ENCODE measurements at places on chromosomes 13 and 19.

DNA sequence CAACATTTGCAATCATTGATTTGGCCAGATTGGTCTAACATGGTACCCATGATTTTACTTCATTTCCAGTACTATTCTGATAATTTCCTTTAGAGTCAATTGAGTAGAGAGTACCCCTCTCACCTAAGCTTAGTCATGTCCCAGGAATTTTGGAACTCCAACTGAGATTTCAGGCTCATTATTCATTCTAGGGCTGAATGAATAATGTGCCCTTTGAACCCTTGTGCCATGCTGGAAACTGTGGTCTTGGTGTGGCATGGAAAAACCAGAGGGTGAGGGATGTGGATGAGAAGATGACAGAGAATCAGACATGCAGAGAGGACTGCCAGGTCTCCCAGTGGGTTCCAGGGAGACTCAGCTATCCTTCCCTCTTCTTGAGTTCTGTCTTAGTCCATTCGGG, 30.2 kb downstream of the ITM2B start:
- no peak for DNase-seq

DNA sequence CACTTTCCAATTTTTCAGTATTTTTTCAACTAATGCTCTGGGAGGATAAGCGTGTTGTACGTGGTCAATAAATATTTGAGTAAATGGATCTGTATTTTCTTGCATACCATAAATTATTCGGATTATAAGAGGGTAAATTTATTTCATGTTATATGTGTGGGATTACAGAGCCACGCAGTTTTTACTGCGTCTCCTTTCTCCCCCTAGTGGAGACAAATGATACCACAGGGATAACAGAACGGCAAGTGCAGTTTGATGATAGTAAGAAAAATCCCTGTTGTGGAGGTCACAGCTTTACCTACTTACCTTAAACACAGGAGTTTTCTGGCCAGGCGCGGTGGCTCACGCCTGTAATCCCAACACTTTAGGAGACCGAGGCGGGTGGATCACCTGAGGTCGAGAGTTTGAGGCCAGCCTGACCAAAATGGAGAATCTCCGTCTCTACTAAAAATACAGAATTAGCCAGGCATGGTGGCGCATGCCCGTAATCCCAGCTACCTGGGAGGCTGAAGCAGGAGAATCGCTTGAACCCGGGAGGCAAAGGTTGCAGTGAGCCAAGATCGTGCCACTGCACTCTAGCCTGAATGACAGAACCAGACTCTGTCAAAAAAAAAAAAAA, 16.8 kb downstream of the MBD3L2B start:
- peak; percentile 38 for DNase-seq

GRCh38 chr19:35519291-35519690, 5.8 kb upstream of the DMKN start:
- DNase-seq, result no peak

GRCh38 chr13:57632276-57633140, 964 bp downstream of the PCDH17 start:
- peak; percentile 24 for DNase-seq

GRCh38 chr13:27967736-27968315, 1.3 kb downstream of the CDX2 start:
- peak; percentile 32 for DNase-seq

DNA sequence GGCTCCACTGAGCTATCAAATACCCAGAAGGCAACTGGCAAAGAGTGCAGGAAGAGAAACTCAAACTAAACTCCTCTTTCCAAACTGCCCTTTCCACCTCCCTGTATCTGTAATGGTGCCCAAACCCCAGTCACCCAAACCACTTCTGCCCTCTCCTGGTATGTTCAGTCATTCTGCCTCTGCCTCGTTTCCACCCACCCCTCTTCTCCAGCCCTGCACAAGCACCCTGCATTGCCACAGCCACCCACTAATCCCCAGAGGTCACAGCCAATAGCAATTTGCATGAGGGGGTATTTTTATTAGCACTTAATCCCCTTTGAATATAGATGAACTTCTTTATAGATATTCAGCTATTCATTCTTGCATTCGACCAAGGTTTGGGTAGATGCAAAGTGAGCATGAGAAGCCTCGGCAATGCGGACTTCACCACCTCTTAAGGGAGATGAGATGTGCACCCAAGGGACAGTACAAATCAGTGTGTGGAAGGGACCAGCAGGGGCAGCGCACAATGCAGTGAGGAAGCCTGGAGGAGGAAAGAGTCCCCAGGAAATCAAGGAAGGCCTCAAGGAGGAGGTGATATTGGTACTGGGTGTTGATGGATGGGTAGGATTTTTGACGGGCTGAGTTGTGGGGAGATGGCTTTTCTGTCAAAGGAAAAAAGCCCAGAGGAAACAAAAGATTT, 12.4 kb downstream of the TMEM272 start:
- peak; percentile 62 for DNase-seq

DNA sequence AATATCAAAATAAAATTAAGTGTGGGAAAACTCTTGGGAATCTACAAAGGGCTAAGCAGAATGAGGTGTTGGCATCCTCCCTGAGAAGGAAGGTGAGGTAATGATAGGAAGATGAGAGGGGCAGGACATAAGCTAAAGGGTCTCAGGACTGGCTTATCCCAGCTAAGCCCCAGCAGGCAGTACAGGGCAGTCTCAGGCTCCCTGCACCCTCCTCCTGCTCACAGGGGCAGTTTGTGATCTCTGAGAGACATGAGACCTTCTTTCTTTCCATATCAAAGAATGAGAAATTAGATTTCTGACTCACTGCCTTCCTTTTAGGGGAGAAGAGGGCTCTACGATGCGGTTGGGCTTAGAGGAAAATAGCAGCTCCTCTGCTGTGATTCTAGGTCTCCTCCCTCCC, 571.0 kb downstream of the IRS2 start:
- DNase-seq, result no peak

DNA sequence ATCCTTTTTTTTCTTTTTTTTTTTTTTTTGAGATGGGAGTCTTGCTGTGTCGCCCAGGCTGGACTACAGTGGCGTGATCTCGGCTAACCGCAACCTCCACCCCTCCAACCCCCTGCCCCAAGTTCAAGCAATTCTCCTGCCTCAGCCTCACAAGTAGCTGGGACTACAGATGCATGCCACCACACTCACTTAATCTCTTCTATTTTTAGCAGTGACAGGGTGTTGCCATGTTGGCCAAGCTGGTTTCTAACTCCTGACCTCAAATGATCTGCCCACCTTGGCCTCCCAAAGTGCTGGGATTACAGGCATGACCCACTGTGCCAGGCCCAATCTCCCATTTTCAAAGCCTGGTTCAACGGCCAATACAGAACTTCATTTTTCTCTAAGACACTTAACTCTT, 9.1 kb downstream of the FOXO1 start:
- DNase-seq, result no peak

- no peak for DNase-seq
These were observed 30.9 kb upstream of the CYP2B6 start for GRCh38 chr19:40960062-40960685.
